ENCODE measurements at places on chromosomes 11 and 22.

DNA sequence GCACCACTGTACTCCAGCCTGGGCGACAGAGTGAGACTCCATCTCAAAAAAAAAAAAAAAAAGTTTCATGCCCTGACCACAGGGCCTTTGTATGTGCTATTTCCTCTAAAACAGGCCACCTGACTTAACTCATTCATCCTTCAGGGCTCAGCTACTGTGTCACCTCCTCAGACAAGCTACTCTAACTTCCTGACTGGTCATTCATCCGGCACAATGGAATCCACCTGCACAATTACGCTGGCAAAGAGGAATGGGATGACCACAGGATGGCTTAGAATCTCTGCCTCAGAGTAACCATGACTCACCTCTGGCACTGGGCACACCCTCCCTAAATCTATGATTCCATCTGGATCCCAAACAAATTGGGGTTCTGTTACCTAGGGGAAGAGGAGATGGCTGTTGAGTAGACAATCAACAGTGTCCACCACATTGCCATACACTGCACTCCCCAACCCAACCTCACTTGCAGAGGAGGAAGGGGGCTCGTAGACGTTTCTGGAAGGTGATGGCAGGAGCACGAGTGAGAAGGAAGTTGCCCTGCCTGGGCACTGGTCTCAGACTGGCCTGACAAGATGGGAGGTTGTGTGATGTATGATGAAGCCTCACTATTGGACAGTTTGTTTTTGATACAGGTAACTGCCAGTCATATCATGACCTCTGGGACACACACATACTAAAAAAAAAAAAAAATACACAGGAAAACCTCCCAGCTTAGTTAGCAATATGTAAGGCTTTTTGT, 22.8 kb upstream of the HMOX1 start:
- no peak for DNase-seq

GRCh38 chr11:63680834-63681320, 423 bp upstream of the RTN3 start:
- DNase-seq, result no peak

- no peak for DNase-seq
Observed at GRCh38 chr11:18005376-18006129, 7.3 kb downstream of the SERGEF start.

GRCh38 chr11:3840004-3840869, 522 bp downstream of the RHOG start:
- DNase-seq, result no peak

GRCh38 chr11:25576320-25576719, 755.6 kb upstream of the ANO3 start:
- DNase-seq, result no peak

DNA sequence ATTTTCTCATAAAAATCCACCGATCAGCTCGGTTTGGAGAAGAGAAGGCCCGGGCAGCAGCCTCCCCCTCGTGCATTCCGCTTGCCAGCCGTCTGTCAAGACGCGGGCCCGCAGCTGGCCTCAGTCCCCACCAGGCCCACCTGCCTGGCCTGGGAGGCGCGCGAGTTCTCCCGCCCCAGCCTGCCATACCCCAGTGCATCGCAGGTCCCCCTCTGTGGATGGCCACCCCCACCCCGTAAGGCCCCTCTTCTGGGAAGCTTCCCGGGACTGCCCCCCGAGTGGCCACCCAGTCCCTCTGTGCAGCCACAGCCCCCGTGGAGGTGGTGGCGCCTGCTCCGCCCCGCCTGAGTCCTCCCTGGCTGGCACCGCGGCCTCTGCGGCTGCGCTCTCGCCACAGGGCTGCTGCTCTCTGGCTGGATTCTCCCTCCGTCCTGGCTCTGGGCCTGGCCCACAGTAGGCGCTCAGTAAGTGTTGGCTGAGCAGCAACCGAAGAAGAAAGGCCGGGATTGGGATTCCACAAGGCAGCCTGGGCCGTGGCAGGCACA, 74.0 kb upstream of the TCF20 start:
- no peak for DNase-seq

- no peak for DNase-seq
Observed at GRCh38 chr22:26161746-26162145, 7.5 kb upstream of the SEZ6L start.

GRCh38 chr11:35747668-35748067, 85.1 kb downstream of the TRIM44 start:
- DNase-seq, result no peak

- DNase-seq, result no peak
Observed at GRCh38 chr22:42644422-42645340, 4.3 kb upstream of the ATP5MGL start.

DNA sequence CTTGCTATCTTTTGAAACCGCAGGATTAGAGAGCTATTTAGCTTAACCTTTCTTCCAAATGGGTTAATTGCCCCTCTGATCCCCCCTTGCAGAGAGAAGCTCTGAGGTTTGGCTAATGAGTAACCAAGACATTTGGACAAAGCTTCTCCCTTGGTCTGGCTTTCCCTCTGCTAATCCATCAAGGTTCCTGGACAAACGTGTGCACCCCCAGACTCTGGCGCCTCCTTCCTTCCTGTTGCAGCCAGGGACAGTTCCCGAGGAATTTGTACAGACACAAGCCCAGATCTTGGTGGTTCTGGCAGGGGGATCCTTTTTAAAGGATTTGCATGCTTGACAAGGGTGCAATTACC, 1.6 kb downstream of the KIAA1671 start:
- DNase-seq, result no peak

Data from stimulated activated CD8-positive, alpha-beta memory T cell treated with anti-CD3 and anti-CD28 coated beads, Interleukin-7, amount 100 ng/mL, for 4 hours (primary cell).